ENCODE measurements at places on chromosomes 4 and X. TPM values are rescaled to one million over a fixed set of nuclear protein-coding genes. Genes with fewer than 3 reads are reported as not detected.
A peak's percentile ranks its signal among the peaks of the same experiment; 100 is the strongest.

Gene LRCH2
- total RNA-seq = not detected

Gene ABCG2
- 0.20 TPM for total RNA-seq

Gene KCNIP4
- total RNA-seq = not detected

Gene RNF4
- 93.6 TPM for total RNA-seq

Gene BEX1
- not detected for total RNA-seq

GRCh38 chr4:6338951-6339817 lies 69.5 kb downstream of the WFS1 start:
- peaks cover 19% of the 10 kb centered on the region for H3K4me1 ChIP-seq
- no peak overlapping the region for H3K27ac ChIP-seq
- DNase-seq = no peak

DNA sequence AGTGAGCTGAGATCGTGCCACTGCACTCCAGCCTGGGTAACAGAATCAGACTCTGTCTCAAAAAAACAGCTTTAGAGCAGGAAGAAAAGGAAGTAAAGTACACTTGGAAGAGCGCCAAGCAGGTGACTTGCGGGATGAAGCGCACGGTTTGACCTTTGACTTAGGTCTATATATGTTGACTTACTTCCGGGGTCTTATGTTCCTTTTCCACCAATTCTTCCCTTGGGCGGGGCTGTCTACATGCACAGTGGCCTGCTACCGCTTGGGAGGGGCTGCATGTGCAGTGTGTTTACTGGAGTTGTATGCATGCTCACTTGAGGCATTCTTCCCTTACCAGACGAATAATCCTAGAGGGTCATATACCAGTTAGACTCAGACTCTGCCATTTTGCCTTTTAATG lies 108.6 kb downstream of the APOOL start:
- no peak overlapping the region for H3K4me3 ChIP-seq
- no peak for DNase-seq
- no peaks in the 10 kb centered on the region for H3K36me3 ChIP-seq
- no peaks in the 10 kb centered on the region for H3K27me3 ChIP-seq
- H3K27ac ChIP-seq = no peak overlapping the region
- no peaks in the 10 kb centered on the region for H3K4me1 ChIP-seq

DNA sequence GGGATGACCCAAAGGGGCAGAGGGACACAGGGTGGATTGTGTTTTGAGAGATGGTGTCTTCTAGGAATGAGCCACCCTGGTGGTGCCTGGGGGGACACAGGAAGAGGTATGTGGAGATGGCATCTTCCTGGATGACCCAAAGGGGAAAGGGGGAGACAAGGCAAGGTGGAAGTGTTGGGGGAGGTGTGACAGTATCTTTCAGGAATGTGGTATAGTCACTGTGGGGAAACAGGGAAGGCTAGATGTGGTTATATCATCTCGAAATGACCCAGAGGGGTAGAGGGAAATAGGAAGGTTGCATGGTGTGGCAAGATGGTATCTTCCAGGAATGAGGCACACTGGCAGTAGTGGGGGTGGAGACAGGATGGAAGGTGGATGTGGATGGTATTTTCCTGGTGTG lies 62.9 kb downstream of the MAOA start:
- H3K27me3 ChIP-seq = no peaks in the 10 kb centered on the region
- H3K4me1 ChIP-seq = no peaks in the 10 kb centered on the region
- H3K4me3 ChIP-seq = no peak overlapping the region

- no peaks in the 10 kb centered on the region for H3K4me1 ChIP-seq
- H3K36me3 ChIP-seq = peaks cover 86% of the 10 kb centered on the region
These were observed 21.0 kb downstream of the LRPAP1 start for GRCh38 chr4:3511187-3511586.

DNA sequence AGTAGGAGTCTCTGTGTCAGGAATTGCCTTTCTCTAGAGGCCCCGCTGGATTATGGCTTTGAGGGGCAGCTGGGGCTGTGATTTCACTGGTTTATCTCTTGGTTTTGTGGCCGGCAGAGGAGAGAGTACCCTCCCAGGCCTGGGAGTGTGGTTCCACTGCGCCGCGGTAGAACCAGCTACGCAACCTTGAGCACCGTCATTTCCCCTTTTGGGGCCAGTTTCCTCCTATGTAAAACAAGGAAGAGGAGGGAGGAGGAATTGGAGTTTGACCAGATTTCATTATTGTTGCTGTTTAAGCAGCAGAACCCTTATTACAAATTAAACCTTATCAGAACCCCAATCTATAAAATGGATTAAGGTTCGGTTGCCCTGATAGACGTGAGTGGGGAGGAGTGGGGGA lies 4.4 kb downstream of the SOX3 start:
- no peak overlapping the region for H3K27ac ChIP-seq
- no peaks in the 10 kb centered on the region for H3K36me3 ChIP-seq
- no peak overlapping the region for H3K4me3 ChIP-seq
- no peak for DNase-seq
- H3K4me1 ChIP-seq = peaks cover 7% of the 10 kb centered on the region
- peaks cover 20% of the 10 kb centered on the region for H3K27me3 ChIP-seq

GRCh38 chr4:105113800-105114199 lies 32.9 kb upstream of the TET2 start:
- H3K36me3 ChIP-seq = no peaks in the 10 kb centered on the region
- H3K27me3 ChIP-seq = peaks cover 9% of the 10 kb centered on the region
- peaks cover 3% of the 10 kb centered on the region for H3K4me1 ChIP-seq
- H3K27ac ChIP-seq = no peak overlapping the region

- peaks cover 4% of the 10 kb centered on the region for H3K4me1 ChIP-seq
- H3K27me3 ChIP-seq = peaks cover 8% of the 10 kb centered on the region
- no peak overlapping the region for H3K27ac ChIP-seq
- no peak overlapping the region for H3K4me3 ChIP-seq
These were observed 18.7 kb upstream of the DDIT4L start for GRCh38 chr4:100208964-100209363.

DNA sequence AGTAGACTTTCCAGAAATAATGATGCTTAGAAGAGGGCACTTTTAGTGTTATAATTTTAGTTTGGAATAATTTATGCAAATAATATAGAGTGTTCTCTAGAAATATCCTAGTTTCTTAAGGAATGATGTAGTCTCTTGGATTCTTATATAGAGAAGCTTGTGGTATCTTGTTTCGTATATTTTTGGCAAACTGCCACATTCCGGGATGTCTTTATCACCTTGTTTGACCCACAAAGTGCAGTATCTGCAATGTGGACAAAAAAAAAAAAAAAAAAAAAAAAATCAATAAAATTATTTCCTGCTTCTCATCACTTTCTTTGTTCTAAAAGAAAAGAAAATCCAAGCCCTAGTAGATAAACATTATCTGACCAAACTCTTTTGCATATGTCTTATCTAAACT lies 1577.7 kb upstream of the TENM3 start:
- no peak overlapping the region for H3K27ac ChIP-seq
- H3K4me3 ChIP-seq = no peak overlapping the region
- no peak for DNase-seq
- no peaks in the 10 kb centered on the region for H3K36me3 ChIP-seq

- no peaks in the 10 kb centered on the region for H3K4me1 ChIP-seq
- no peaks in the 10 kb centered on the region for H3K27me3 ChIP-seq
- H3K36me3 ChIP-seq = no peaks in the 10 kb centered on the region
These were observed 609.8 kb upstream of the GALNTL6 start for GRCh38 chr4:171203425-171203824.

DNA sequence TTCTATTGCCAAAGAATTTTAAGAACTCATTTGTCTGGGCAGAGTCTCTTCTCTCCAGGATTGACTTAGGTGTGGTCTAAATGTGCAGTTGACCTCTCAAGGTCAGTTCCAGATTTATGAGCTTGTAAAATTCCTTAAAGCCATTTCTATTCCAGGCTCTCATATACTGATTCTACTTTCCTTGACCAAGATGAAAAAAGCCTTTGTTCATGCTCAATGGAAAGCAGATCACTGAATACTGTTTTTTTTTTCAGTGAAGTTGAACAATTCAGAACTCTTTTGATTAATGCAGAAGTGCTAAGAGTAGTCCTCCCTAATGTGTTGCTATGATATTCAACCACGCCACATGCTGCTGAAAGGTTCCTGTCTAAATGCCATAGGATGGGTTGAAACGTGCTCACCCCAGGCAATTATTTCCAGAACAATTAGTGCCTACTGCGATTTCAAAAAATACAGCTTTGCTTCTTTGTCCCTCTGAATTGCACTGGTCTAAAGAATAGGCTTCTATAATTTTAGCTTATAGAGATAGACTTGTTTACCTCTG lies 312.4 kb upstream of the PABPC5 start:
- no peaks in the 10 kb centered on the region for H3K4me1 ChIP-seq
- H3K27me3 ChIP-seq = no peaks in the 10 kb centered on the region
- no peak for DNase-seq
- no peak overlapping the region for H3K27ac ChIP-seq
- no peak overlapping the region for H3K4me3 ChIP-seq

DNA sequence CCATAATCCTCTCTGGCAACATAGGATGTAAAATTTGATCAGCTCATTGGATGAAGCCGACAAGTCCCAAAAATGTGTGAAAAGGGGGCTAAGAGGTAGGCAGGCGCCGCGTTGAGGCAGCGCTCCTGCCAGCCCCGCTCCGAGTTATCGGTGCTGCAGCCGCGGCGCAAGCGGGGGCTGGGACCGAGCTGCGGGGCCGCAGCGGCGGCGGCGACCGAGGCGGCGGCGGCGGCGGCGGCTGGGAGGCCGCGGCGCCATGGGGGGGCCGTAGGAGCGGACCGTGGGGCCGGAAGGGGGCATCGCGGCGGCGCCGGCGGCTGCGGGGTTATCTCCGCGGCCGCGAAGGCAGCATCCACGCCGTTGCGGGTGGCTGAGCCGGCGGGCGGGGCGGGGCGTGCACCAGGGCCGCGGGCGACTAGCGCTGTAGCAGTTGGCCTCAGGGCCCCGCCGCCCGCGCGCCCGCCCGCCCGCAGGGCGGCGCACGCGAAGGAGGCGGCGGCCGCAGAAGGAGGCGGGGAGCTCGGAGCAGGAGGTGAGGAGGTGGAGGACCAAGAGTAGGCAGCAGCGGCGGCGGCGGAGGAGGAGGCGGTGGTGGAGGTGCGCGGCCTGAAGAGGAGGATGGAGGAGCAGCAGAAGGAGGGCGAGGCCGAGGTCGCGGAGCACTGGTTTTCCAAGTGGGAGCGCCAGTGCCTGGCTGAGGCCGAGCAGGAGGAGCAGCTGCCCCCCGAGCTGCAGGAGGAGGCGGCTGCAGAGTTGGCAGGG lies 126.0 kb upstream of the CXorf66 start:
- peak; percentile 13 for DNase-seq
- no peaks in the 10 kb centered on the region for H3K36me3 ChIP-seq
- no peaks in the 10 kb centered on the region for H3K4me1 ChIP-seq

DNA sequence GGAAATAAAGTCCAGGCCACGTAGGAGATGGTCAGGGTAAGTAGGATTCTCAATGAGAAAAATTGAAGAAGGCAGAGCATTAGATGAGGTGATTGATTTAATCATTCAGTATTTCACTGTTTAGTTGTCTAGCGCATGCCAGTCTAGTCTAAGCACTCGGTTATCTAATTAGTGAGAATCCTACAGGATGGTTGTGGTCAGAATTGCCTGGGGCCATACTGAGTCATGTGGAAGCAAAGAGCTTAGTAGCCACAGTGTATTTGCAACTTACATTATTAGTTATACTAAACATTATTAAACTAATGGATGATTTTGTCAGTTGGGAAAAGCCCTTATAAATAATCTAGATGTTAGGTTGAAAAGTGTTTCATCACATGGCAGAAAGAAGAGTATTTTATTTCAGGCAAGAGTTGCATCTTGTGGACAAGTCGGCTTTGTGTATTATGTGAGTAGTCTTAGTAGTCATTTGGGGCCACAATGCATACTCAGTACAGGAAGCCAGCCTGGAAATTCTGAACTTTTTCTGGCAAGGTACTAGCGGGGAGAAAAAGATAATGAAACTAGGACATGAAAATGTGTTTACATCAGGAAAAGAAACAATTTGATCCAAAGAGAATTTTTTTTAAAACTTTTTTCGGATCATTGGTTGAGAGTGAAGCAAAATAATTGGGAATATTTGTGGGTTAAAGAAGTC lies 31.9 kb downstream of the CPEB2 start:
- H3K36me3 ChIP-seq = peaks cover 33% of the 10 kb centered on the region
- no peak overlapping the region for H3K27ac ChIP-seq

- peak overlapping the region; percentile 69 for H3K4me3 ChIP-seq
- H3K36me3 ChIP-seq = peaks cover 21% of the 10 kb centered on the region
- H3K27me3 ChIP-seq = no peaks in the 10 kb centered on the region
- no peak for DNase-seq
- peak overlapping the region; percentile 95 for H3K27ac ChIP-seq
These were observed 33.4 kb downstream of the ARHGEF6 start for GRCh38 chrX:136747003-136747986.

GRCh38 chrX:20140420-20140819 lies 1.2 kb downstream of the EIF1AX start:
- H3K36me3 ChIP-seq = peaks cover 16% of the 10 kb centered on the region
- H3K27ac ChIP-seq = no peak overlapping the region
- H3K27me3 ChIP-seq = no peaks in the 10 kb centered on the region
- H3K4me1 ChIP-seq = peaks cover 26% of the 10 kb centered on the region
- peak overlapping the region; percentile 88 for H3K4me3 ChIP-seq

DNA sequence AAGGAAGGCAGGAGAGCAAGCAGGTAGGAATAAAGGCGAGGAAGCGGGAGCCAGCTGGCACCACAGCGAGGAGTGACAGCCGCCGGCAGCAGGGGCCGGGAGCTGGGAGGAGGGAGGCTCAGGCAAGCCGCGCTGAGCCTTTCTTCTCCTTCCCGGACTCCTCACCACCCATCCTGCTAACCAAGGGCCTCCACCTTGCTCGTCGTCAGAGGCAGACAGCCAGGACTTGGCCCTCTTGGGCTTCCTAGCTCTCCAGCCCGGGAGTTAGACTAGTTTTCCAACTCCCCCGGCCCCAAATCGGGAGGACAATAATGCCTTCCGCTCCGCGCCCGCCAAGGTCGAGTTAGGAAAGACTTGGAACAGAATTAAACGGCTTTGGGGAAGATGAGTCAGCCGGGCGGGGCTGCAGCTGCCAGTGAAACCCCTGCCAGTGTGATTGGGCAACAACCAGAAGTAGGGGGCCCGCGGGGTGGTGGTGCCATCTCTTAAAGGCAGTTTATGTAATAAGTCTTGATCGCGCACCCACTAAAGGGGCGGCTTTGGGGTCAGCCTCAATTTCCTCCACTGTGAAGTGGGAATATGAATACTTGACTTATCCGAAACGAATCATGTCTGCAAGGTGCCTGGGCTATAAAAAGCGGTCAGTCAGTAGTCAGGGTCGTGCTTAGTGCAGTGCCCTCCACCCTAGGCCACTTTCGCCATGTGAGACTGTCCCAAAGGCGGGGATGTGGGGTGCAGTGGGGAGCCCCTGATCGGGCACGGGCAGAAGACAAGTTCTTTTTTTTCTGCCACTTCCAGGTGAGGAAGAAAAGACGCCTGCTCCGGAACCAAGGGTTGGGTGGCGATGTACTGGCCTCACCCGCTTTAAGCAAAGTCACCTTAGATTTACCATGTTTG lies 6.7 kb upstream of the HSD17B10 start:
- peak overlapping the region; percentile 83 for H3K4me3 ChIP-seq
- H3K27ac ChIP-seq = no peak overlapping the region

GRCh38 chrX:118755633-118756032 lies 28.2 kb downstream of the IL13RA1 start:
- DNase-seq = no peak
- H3K36me3 ChIP-seq = peaks cover 8% of the 10 kb centered on the region
- no peaks in the 10 kb centered on the region for H3K27me3 ChIP-seq
- no peak overlapping the region for H3K27ac ChIP-seq
